Left ventricle myocardium inferior (tissue), 1 donor: ENCODE measurements at places on chromosomes 11 and 22.

- DNase-seq: no peak
These were observed 217.8 kb downstream of the FAM76B start for GRCh38 chr11:95571718-95572260.

- no peak for DNase-seq
These were observed 34.9 kb upstream of the PCF11 start for GRCh38 chr11:83122050-83122449.

GRCh38 chr11:27874998-27875830 is 175.0 kb upstream of the BDNF start:
- DNase-seq: no peak

DNA sequence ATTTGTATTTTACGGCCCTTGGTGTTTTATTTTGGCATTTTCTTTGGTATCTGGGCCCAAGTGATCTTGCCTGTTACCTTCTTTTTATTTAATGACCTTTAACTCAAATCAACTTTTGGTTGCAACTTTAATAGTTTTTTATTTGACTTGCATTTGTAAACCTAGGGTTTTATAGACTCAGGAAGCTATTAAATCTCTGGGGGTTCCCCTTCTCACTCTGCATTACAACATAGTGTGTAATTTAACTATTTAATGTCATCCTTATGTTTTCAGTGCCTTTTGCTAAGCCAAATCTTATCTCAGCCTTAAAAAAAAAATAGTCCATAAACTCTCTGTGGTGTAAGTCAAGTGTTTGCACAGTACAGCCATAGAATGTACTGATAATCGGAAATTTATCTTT is 3.4 kb downstream of the FJX1 start:
- no peak for DNase-seq

- DNase-seq: no peak
These were observed 4.3 kb downstream of the ZC3H7B start for GRCh38 chr22:41305646-41306045.

- no peak for DNase-seq
These were observed 5.5 kb upstream of the IRAG1 start for GRCh38 chr11:10699072-10699471.

- no peak for DNase-seq
These were observed 11.4 kb upstream of the MSANTD2 start for GRCh38 chr11:124811399-124812125.

- no peak for DNase-seq
These were observed 27.5 kb upstream of the MTNR1B start for GRCh38 chr11:92941676-92942571.

DNA sequence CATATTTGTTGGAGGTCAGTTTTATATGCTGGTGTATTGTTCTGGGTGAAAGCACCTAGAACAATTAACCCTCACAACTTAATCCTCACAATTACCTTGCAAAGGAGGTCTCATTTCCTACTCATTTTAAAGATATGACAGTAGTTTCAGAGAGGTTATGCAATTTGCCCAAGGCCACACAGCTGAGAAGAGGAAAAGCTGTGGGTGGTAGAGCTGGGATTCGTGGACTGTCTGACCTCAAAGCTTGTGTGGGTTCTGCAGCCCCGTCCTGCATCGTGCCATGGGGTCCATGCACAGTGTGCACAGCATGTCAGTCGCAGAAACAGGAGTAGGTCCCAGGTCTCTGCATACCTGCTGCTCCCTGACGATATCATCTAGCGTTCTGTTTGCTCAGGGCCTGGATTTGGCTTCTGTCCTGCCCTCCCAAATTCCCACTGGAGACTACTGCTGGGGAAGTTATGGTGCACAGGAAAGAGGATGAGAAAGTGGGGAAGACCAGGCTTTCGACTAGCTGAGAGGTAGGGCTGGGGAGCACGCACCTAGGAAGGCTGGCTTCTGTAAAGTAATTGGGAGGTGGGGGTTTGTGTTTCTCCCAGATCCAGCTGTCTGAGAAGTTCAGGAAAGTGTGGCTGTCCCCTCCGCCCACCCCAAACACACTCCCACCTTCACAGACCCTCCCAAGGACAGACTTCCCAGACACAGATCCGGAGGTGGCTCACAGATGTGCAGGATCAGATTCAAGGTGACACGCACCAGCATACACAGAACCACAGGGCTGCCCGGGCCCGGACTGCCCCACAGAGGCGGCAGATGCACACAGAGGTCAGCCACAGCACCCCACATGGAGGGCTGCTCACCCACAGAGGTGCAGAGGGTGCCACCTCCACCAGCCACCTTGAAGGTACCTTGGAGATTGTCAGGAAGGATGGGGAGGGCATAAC is 2.0 kb downstream of the BACE1 start:
- DNase-seq: no peak

DNA sequence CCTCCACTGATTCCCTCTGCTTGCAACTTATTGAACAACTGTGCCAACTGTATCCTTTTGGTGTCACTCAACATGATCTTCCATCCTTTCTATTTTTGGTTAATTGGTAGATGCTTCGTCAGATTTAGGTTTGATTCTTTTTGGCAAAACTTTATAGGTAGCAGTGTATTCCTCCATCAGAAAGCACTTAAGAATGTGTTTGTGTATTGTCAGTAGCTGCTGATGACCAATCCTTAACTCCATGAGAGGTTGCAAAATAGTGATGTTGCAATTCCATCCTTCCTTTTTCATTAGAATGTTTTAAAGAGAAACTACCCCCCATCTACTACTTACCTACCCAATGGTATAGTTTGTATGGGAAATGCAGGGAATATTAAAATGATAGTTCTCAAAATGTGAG is 22.1 kb downstream of the FAM76B start:
- DNase-seq: no peak

DNA sequence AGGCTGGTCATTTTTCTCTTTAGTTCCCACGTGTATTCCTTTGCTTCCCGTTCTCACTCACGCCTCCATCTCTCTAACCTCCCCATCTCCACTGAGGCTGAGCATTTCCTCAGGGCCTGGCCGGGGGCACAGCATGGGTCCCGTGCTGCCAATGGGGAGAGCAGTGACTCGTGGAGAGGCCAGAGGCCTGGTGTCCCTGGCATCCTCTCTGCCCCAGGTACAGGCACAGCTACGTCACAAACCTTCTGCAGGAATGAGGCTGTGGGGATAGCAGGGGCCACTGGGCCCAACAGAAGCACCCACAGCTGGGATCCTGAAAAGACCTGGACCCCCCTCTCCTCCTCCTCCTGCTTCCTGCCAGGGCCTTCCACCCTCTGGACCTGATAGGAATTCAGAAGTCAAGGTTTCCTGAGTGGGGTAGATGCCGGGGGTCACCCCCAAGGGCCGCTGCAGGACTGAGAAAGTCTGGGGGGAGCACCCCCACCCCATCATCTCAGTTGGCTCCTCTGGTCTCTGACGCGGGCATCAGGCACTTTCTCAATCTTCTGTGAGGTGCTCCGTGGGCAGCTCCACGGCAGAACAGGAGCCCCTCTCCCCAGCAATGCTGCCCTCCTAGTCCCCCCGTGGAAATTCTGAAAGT is 11.8 kb downstream of the PNPLA5 start:
- no peak for DNase-seq

DNA sequence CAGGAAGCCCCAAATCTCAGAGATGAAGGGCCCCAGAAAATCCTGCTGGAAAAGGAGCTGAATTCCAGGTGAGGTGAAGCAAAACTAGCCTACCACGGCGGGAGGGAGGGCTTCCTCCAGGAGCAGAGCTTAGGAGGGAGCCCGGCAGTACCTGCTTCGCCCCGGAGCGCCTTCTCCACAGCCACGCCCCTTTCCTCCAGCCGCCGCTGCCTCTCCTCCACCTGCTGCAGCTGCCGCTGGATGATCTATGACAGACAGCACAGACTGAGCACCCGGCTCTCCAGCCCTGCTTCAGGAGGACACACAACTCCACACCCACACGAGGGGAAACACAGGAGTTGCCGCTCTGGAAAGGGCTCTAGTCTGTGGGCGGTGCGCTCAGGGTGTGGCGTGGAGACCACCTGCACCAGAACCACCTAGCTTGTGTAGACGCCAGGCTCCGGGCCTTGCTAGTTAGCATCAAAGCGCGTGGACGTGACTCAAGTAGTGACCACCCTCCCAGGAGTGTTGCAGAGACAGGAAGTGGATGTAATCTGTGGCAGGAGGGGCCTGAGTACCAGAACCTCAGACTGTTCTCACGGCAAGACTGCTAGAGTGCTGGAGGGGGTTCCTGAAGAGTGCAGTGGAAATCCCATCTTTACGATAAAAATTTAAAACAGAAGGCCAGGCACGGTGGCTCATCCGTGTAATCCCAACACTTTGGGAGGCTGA is 34.6 kb upstream of the BID start:
- DNase-seq: no peak

GRCh38 chr11:47847537-47847891 is 636 bp downstream of the NUP160 start:
- DNase-seq: no peak

DNA sequence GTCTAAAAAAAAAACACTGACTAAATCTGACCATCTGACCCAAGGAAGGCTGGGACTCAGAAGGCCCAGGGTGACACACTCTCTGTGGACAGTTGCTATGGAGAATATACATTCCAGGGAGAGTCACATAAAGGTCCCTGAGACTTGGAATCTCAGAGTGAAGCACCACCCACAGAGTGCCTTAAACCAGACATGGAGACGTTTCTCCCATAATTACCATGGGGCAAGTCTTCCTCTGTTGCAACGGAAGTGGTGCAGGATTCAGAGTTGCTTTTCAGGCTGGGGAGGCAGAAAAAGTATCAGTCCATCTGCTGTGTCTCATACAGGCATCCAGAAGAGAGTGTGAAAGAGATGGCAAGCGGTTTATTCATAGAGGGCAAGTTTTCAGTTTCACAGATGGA is 58.7 kb upstream of the SLN start:
- DNase-seq: no peak

GRCh38 chr11:2693271-2694261 is 6.2 kb downstream of the KCNQ1OT1 start:
- DNase-seq: peak; percentile 7

DNA sequence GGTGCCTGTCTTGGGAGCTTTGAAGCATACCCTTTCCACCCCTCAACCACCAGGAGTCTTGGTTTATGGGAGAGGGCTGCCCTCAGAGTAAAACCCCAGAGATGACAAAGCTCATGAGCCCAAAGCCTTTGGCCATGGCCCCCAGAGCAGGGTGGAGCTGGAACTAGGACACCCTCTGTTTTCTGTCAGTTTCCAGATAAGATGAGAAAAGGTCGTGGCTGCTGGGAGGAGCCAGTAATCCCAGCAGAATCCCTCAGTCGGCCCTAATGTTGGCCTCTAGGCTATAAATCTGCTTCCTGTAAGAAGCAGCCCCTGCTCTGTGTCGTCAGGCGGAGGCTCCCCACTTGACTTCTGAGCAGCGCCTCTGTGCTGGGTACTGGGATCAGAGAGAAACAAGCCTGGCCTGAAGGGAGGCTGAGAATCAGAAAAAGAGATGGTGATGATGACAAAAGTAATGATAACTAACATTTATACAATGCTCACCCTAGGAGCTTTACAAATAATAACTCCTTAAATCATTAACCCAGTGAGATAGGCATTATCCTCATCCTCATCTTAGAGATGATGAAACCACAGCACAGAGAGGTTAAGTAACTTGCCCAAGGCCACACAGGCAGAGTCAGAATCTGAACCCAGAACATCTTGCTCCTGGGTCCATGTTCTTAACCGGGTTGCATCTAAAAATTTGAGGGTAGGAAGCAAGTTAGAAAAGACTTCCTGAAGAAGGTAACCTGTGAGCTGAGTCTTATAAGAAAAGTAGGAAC is 471.4 kb downstream of the SOX6 start:
- no peak for DNase-seq

DNA sequence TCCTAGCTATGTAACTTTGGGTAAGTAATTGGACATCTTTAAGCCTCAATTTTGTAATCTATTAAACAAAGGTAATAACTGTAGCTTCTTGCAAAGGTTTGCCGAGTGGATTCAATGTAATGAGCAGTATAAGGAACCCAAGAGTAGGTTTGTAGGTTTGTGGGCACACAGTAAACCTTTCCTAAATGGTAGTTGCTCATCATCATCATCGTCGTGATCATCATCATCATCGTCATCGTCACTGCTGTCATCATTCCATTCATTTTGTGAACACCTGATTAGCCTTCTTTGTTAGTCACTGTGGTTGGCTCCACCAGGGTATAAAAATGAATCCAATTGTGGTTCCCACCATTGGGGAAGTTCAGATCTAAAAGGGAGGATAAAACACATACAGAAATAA is 223.1 kb upstream of the KIRREL3 start:
- no peak for DNase-seq

DNA sequence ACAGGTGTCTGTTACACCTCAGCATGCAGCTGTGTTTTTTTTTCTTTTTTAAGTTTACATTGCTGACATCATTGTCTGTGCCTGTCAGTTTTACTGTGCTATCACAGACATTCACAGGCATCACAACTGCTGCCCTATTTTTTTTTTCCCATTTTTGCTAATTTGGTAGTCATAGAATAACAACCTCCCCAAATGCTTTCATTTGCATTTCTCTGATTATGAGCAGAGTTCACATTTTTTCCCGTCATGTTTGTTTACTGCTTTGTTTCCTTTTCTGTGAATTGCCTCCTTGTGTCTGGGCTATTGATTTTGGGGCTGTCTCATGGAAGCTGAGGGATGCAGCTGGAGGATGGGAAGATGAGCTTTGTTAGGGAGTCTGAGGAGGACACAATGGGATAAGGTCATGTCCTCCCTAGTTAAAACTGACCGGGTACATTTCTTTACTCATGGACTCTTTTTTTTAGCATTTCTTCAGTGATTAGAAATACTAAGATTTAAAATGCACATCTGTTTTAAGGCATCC is 155.1 kb downstream of the LDLRAD3 start:
- no peak for DNase-seq

GRCh38 chr22:48949375-48950149 is 878.1 kb downstream of the BRD1 start:
- DNase-seq: no peak
